GM13976 (cell line): ENCODE measurements at places on chromosomes 13 and 19.

- no peak for DNase-seq
Observed at GRCh38 chr19:29841209-29841558, 29.4 kb downstream of the CCNE1 start.

DNA sequence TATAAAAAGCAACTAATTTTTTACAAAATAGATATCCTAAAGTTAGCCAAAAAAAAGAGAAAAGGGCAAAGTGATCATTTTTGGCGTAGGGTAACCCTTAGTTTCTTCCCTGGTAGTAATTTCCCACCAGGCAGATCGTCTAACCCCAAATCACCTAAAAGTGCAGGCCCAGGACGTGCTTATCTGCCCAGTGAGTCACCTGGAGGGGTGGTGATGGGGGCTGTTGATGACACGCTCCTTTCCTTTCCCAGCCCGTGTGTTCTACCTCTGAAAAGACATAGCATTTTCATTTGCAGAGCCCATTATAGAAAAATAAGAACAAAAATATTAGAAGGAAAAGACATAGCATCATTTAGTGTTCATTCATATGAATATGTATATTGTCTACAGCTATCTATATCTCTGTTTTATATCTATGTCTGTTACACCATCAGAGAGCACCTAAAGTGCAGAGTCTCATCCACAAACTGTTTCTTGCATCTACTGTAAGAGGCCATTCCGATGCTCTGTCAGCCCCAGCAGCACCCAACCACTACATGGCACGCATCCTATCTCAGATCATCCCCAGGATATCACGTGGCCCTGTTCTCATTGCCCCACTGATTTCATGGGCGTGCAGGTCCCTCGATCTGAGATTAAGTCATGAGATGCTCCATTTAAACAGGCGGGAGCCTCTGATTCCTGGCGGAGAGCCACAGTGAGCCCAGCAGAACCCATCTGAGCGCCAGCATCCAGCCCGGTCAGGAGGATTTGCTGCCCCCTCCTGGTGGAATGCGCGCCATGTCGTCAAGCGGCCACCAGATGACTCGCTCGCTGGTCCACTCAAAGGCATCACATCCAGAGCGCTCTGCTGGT, 8.5 kb upstream of the LILRB3 start:
- DNase-seq: peak; percentile 84

DNA sequence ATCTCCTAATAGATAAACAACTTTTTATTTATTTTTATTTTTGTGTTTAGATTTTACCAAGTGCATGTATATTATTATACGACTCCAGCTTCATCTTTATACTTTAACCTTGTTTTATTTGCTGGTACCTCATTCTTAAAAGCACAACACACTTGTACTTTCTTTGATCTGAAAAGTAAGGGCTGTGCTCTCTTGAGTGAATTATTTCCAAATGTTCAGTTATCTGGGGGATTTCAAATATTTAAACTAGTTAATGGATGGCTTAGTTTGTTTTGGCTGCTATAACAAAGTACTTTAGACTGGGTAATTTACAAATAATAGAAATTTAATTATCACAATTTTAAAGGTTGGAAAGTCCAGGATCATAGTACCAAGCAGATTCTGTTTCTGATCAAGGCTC, 1148.2 kb upstream of the PCDH9 start:
- DNase-seq: no peak

- DNase-seq: no peak
Observed at GRCh38 chr19:53873773-53874605, 6.3 kb downstream of the MYADM start.

DNA sequence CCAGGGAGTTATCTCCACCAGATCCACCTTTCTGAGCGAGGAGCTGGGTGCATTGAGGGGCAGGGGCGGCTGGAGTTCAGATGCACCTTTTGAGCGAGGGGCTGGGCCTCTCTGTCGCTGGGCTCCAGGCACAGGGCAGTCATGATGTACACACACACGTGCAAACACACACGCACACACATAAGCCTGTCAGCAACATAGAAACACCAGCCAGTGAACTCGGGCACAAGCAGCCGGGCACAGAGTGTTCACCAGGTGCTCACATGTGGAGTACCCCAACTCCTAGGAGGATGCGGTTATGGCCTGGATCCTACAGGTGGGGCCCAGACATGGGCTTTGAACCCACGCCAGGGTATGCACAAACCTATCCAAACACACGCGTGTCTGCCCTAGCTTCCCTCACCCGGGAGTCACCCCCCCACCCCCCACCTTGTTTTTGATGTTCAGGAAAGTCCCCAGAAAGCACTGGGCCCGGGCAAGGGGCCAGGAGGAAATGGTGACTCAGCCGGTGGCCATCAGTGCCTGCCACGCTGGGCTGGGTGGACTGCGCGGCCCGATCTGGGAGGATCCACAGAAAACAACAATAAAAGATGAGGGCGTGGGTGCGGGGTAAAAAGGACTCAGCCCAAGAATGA, 13.3 kb downstream of the ARRDC2 start:
- DNase-seq: peak; percentile 63

GRCh38 chr19:17103177-17103576, 27.6 kb downstream of the MYO9B start:
- DNase-seq: no peak

DNA sequence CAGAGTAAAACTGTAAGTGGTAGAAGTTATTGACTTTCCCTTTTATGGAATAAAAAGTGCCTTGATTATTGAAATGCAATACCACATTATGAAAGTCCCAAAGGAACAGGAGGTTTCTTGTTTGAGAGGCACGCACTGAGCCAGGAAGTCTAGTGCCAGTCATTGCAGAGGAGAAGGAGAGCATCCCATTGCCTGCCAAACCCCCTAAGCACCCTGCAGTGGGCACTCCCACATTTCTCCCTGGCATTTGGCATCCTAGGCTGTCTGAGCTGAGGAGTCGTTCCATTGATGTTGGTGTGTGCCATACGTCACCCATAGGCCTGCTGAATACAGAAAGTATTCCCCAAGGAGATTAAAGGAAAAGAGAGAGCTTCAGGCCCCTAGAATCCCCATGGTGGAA, 85.7 kb upstream of the MBNL2 start:
- no peak for DNase-seq

GRCh38 chr13:71030784-71031183, 836.2 kb downstream of the DACH1 start:
- DNase-seq: no peak

- DNase-seq: no peak
Observed at GRCh38 chr13:23987331-23987894, 90.1 kb upstream of the C1QTNF9B start.

GRCh38 chr19:14700711-14701375, 11.0 kb downstream of the ZNF333 start:
- no peak for DNase-seq

DNA sequence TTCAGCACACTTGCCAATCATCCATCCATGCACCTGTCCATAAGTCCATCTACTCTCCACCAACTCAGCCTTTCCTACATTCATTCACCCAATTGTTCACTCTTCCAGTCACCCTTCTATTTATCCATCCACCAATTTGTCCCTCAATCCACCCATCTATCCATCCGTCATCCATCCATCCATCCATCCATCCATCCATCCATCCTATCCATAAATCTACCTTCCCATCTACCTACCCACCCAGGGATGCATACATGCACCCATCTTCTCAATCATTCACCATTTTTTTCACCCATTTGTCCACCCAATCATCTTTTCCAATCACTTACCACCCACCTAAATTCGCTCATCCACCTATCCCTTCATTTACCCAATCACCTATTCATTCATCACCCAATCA, 14.6 kb upstream of the CEACAM20 start:
- DNase-seq: no peak

GRCh38 chr13:53028063-53028462, 550 bp upstream of the OLFM4 start:
- DNase-seq: no peak

DNA sequence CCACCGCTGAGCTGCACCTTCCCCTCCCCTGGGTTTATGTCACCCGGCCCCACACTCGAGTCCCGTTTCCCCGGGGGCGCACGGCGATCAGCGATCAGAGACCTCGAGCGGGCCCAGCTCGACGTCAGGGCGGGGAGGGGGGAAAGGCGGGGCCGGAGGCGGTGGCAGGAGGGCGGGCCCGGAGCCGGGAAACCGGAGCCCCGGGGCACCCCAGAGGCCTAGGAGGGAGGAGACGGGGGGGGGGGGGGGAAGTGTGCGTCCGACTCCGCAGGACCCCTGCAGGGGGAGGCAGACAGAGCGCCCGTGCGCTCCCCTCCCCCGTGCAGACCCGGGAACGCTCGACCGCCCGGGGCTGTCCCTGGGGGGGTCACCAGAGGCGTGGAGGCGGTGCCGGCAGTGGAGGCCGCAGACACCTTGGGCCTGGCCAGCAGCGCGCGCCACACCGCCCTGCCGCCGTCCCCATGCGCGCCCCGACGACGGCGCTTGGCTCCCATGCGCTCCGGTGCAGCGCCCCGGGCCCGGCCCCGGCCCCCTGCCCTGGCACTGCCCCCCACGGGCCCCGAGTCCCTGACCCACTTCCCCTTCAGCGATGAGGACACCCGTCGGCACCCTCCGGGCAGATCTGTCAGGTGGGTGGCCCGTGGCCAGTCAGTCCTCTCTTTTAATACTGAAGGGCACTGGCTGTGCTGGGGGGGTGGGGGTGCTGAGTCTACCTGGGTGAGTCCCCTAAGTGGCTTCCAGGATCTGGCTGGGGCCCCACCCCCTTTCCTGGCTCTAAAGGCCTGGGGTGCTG, 11.8 kb downstream of the PDE4A start:
- peak; percentile 86 for DNase-seq

- no peak for DNase-seq
Observed at GRCh38 chr13:67935626-67936025, 705.5 kb upstream of the PCDH9 start.

GRCh38 chr19:33290082-33290815, 12.1 kb downstream of the CEBPA start:
- no peak for DNase-seq

GRCh38 chr19:12865746-12866415, 15.4 kb downstream of the DNASE2 start:
- no peak for DNase-seq

- peak; percentile 9 for DNase-seq
Observed at GRCh38 chr13:38582133-38582532, 104.7 kb upstream of the FREM2 start.

DNA sequence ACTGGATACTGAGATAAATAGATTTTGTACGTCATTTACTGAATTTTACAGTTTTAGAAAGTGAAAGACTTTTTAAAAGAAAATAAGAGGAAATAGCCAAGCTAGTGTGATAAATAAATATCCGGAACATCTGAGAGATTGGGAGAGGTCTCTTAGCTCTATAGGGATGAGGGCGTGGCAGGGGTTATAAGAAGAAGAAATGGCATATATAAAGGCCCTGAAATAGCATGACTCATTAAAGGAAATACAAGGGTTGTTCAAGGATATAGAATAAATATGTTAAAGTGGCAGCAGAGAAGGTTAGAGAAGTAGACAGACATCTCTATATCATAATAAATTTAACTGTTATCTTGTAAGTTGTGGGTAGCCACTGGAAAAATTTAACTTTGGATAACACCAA, 144.4 kb downstream of the MAB21L1 start:
- no peak for DNase-seq

GRCh38 chr13:108993346-108993745, 363.9 kb downstream of the MYO16 start:
- no peak for DNase-seq

- no peak for DNase-seq
Observed at GRCh38 chr13:41013835-41014234, 5.3 kb downstream of the ELF1 start.

DNA sequence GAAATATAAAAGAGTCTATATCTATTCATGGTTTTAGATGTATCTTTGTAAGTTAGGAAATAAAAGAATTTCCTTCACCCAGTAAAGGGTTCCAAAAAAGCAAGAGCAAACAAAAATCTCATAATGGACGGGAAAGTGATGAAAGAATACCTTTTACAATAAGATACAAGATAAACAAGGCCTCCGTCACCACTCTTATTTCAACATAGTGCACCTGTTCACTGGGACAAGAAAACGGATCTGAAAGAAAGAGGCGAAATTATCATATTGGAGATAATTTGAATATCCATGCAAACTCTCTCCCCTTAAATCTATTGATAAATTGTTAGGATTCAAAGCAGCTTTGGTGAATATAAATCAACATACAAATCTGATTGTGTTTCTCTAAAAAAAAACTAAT, 877 bp upstream of the NLRP11 start:
- no peak for DNase-seq

- DNase-seq: no peak
Observed at GRCh38 chr13:44765001-44765471, 188.9 kb upstream of the TSC22D1 start.

GRCh38 chr19:2327773-2328400, 499 bp downstream of the LSM7 start:
- peak; percentile 87 for DNase-seq

- DNase-seq: no peak
Observed at GRCh38 chr19:1123381-1123780, 19.6 kb downstream of the GPX4 start.

DNA sequence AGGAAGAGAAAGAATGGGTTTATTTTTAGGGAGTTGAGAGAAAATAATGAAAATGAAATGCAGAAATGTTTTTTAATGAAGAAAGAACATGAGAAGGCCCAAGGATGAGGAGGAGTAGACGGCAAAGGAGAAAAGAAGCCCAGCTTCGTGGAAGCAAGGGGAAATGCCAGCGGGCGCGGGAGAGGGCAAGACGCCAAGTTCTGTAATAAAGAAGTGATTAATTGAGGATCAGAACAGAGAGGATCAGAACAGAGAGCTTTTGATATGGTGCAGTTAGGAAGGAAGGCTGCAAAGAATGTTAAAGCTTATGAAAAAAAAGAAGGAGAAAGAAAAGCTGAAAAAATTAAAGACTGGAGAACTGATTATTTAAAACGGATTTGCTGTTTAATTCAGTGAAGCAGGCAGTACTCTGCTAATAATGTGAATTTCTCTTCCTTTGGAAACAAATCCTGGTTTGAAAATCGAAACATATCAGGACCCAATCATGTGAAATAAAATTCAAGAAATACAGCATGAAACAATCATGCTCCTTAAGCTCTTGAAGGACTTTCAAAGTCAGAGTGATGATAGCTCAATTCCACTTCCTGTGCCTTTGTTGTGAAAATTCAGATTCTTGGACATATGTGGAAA, 99.3 kb upstream of the SOX1 start:
- DNase-seq: no peak

GRCh38 chr13:46905249-46905648, 8.4 kb upstream of the HTR2A start:
- no peak for DNase-seq

DNA sequence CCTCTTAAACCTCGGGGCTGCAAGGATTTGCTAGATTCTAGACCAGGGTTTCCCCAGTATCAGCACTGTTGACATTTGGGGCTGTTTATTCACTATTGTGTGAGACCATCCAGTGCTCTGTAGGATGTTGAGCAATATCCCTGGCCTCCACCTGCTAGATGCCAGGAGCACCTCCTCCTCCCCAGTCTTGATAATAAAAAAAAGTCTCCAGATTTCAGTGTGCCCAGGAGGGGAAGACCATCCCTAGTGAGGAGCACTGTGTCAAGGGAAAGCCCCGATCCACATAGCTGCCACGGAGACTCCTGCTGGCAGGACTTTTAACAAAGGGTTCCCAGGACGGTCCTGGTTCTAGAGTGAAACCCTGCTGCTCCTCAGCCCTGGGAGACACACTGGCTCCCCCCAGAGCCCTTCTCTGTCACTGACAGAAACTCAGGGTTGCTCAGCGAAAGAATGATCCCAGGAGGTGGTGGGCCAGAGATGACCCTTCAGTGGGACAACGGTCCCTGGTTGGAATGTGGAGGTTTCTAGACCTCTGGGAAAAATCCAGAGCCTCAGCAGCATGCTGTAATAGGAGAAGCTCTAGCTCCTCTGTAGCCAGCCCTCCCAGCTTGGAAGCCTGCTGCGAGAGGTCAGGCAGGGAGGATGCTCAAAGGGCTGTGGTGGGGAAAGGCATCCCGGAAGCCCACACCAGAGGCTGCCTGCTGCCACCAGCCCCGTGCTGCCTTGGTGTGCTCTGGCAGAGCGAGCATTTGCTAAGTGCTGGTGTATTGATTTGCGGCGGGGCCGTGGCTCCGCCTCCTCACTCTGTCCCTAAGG, 20.3 kb downstream of the LYL1 start:
- DNase-seq: no peak
